Smooth muscle cell of the coronary artery (primary cell): ENCODE measurements at places on chromosomes 13 and 19. TPM values are rescaled to one million over a fixed set of nuclear protein-coding genes. Genes with fewer than 3 reads are reported as not detected.

Gene FAM98C
- total RNA-seq: 5.6 and 7.5 TPM in 2 replicates

Gene PGLYRP2
- total RNA-seq: not detected in 2 replicates

Gene SHISA7
- total RNA-seq: not detected in 2 replicates

Gene CEACAM7
- total RNA-seq: not detected in 2 replicates

Gene PVR
- total RNA-seq: 32.4 and 73.4 TPM in 2 replicates

Gene FBXO17
- 13.2 and 17.9 TPM in 2 replicates for total RNA-seq

Gene KRTDAP
- not detected in 2 replicates for total RNA-seq

Gene DIAPH3
- total RNA-seq: 0.35 and 7.4 TPM in 2 replicates

Gene ZNF83
- 37.7 and 46.9 TPM in 2 replicates for total RNA-seq

Gene ZNF610
- 4.3 and 4.6 TPM in 2 replicates for total RNA-seq

Gene COL5A3
- 0.38 and 4.3 TPM in 2 replicates for total RNA-seq

Gene ZNF358
- 3.9 and 10.6 TPM in 2 replicates for total RNA-seq

Gene CYP4F12
- total RNA-seq: 0.70 TPM in 1 of 2 replicates, not detected in the other

Gene PCSK4
- 0.68 and 1.5 TPM in 2 replicates for total RNA-seq

Gene ZNF549
- total RNA-seq: 4.1 and 9.5 TPM in 2 replicates

Gene FFAR1
- total RNA-seq: not detected in 2 replicates

Gene PROZ
- not detected in 2 replicates for total RNA-seq

Gene FBXO46
- total RNA-seq: 2.3 and 3.5 TPM in 2 replicates

Gene ITGBL1
- 182 and 183 TPM in 2 replicates for total RNA-seq

Gene KANK3
- total RNA-seq: 0.23 and 0.30 TPM in 2 replicates

Gene HRC
- total RNA-seq: 0.12 and 0.30 TPM in 2 replicates

Gene UBL3
- total RNA-seq: 8.8 and 13.5 TPM in 2 replicates

Gene TNFRSF19
- total RNA-seq: 0.68 and 19.4 TPM in 2 replicates

Gene KIR2DL4
- not detected in 2 replicates for total RNA-seq

Gene LRRC63
- under 0.01 TPM in 1 of 2 replicates, not detected in the other for total RNA-seq

Gene SHISA2
- total RNA-seq: under 0.01 TPM in 1 of 2 replicates, not detected in the other

Gene LCP1
- 1.2 TPM in 1 of 2 replicates, not detected in the other for total RNA-seq
